Fibroblast of gingiva (primary cell): ENCODE measurements at places on chromosomes 16 and 17.

GRCh38 chr17:56690441-56691291 lies 97.2 kb downstream of the NOG start:
- DNase-seq: peak; percentile 93

- DNase-seq: no peak
These were observed 12.9 kb downstream of the CMC2 start for GRCh38 chr16:80993834-80994233.

DNA sequence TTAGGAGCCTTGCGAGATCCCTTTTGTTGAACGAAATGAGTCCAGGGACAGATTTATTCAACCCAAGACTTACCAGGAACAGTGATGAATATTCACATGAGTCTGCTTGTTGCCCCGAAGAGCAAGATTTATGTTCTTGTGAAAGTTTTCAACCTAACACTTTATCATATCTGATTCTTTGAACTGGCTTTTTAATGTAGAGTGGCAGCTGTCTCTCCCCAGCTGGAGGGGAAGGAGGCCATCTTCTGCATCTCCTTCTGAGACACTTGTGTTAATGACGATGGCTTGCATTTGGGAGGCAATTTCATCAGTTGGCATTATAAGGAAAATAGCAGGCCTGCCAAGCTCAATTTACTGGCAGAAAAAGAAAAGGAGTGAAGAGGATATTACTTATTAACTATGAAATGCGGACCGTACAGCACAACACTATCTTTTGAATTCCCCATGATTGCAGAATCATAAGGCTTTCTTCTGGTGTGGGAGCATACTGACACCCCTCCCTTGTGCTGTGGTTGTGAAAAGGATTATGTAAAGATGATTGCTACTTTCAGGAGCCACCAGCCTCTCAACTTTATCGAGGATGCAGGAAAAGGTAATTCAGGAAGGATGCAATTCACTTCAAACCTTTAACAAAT lies 35.7 kb downstream of the SMARCE1 start:
- no peak for DNase-seq

GRCh38 chr16:83420206-83420760 lies 387.5 kb upstream of the HSBP1 start:
- DNase-seq: no peak

DNA sequence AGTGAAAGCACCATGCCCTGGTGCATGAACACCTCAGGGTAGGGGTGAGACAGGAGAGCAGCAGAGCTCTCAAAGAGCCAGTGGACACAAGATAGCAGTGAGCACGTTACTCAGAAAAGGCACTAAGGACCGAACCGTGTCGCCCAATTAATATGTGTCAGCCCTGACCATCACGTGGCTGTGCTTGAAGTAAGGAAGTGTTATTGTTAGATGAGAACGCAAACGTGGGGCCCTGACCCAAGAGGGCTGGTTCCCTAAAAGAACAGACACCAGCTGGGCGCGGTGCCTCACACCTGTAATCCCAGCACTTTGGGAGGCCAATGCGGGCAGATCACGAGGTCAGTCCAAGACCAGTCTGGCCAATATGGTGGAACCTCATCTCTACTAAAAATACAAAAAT lies 16.3 kb downstream of the AXIN1 start:
- no peak for DNase-seq

DNA sequence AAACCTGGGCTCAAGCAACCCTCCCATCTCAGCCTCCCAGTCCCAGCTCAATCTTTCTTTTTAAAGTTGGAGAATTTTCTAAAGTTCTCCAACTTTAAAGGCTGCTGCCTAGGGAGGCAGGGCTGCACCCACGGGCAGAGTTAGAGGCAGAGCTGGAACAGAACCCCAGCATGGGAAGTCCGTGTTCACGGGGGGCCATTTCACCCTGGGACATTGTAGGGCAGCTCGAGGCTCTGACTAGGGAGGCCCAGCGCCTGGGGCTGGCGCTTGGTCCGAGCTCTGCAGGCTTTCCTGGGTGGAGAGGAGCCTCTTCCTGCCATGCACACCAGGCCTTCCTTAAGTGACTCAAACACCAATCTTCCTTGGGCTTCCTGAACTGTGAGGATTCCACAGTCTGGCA lies 70.2 kb downstream of the CYLD start:
- no peak for DNase-seq

GRCh38 chr17:74369221-74369620 lies 1.9 kb downstream of the GPR142 start:
- DNase-seq: no peak

DNA sequence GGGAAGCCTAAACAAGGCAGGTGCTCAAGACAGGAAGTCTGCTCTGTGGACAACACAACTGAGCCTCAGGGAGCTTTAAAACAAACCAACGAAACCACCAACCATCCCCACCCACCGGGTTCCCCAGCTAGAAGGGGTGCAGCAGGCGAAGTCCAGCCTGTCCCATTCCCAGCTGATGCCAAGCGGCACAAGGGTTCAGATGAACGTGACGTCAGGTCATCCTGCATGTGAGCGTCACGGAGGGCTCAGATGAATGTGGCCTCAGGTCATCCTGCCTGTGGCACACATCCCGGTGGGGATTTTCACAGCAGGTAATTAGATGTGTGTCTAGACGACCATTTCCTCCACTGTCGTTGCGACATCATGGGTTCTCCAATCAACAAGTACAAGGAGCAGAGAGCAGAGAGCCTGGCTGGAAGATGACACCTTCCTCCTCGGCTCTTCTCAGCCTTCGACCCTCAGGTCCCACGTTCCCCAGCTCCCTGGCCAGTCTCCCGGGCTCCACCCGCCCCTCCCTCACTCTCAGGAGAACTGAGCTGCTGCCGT lies 246.5 kb downstream of the FOXL1 start:
- DNase-seq: no peak

GRCh38 chr17:29210879-29211278 lies 30.7 kb upstream of the MYO18A start:
- DNase-seq: no peak

DNA sequence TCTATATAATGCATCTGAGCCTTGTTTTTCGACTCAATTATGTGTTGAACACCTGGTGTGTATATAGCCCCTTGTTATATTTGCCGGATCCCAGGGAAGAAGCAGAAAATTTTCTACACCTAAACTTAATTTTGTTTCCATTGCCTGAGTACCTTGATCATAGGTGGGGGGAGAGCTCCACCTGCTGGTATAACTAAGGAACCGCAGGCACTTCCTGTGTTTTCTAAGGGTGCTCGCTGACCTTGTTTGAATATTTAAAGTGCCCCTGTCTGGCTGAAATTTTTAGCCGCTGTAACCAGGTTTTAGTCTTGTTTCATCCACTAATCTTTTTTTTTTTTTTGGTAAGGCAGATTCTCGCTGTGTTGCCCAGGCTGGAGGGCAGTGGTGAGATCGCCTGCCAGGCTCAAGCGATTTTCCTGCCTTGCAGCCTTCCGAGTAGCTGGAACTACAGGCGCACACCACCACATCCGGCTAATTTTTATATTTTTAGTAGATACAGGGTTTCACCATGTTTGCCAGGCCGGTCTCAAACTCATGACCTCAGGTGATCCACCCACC lies 6.5 kb upstream of the NUBP1 start:
- peak; percentile 43 for DNase-seq

DNA sequence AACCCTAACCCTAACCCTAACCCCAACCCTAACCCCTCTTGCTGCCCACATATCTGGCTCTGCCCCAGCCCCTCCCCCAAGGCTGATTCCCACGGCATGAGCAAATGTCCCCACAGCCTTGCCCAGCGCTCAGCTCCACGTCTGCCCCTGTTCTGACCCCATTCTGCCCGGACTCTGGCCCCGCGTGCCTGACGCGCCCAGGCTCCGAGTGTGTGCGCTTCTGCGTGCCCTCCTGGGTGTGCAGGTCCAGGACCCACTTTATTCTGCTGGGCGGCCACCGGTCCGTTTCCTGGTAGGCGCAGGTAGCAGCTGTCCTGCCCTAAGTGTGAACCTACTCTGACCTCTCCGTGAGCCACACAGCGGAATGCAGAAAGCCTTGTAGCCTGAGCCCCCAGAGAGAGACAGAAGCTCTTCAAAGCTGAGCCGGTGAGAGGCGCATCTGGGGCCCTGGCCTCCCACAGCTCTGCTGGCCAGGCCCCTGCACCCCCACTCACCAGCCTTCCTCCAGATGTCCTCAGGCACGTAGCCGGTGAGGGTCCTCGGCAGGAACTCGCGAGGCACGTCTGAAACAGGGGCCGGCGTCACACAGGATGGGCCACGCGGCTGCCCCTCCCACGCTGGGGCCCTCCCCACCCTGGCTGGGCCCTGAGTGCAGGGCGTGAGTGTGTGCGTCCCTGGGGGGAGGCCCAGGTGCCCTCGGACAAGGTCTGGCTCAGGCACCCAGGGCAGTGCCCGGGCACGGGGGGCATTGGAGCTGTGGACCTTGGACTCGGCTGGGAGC lies 14.0 kb upstream of the PABPN1L start:
- DNase-seq: no peak

GRCh38 chr16:71426880-71427615 lies 14.8 kb downstream of the TLE7 start:
- no peak for DNase-seq

GRCh38 chr17:82838386-82839063 lies 1.3 kb downstream of the ZNF750 start:
- DNase-seq: peak; percentile 43

GRCh38 chr17:57312242-57312641 lies 55.9 kb downstream of the MSI2 start:
- no peak for DNase-seq

DNA sequence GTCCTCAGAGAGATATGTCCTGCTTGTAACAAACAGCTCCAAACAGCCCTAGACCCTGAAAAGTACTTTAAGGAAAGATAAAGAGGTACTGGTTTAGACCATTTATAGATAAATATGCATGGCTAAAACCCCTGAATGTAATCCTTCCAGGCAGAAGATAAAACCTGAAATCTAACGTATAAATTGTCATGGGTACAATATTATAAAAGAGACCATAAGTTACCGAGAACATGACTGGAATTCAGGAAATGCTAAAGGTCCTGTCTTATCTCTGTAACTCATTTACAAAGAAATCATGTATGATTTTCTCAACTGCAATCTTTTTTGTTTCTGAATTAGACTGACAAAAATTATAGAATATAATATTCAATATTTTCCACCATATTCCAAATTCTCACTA lies 9.2 kb upstream of the KANSL1 start:
- no peak for DNase-seq

DNA sequence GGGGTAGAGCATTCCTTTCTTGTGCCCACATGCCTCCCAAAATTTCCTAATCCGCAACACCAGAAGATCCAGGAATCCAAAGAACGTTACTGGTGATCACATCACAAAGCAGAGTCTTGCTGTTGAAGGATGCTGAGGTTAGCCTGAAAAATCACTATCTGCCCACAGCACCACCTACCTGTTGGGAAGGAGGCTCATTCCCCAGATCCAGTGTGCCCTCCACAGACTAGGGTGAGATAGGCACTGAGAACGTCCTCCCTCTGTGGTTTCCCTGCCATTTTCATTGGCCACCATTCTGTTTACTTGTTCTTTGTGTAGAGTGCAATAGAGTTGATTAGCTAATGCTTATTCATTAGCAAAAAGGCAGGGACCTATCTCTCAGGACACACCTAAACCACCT lies 30.3 kb downstream of the RCVRN start:
- no peak for DNase-seq

DNA sequence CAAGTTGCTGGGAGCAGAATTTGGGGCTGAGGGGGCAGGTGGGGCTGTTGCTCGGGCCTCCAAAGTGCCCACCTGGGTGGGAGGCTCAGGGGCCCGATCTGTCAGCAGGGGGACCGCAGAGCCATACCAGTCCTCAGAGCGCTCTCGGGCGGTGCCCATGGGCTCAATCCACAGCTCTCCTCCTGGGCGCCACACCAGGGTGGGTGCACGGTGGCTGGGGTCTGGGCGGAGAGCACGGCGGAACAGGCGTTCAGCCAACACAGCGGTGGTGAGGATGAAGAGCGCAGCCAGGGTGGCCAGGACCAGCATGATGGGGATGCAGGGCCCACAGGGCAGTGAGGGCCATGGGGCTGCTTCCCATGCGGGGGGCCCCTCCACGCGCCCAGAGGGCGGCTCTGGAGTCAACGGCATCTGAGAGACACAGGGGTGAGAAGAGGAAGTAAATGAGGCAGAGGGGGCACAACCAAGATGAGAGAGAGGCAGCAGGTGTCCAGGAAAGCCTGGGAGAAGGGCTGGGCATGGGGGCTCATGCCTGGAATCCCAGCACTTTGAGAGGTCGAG lies 1.2 kb downstream of the C16orf54 start:
- no peak for DNase-seq

DNA sequence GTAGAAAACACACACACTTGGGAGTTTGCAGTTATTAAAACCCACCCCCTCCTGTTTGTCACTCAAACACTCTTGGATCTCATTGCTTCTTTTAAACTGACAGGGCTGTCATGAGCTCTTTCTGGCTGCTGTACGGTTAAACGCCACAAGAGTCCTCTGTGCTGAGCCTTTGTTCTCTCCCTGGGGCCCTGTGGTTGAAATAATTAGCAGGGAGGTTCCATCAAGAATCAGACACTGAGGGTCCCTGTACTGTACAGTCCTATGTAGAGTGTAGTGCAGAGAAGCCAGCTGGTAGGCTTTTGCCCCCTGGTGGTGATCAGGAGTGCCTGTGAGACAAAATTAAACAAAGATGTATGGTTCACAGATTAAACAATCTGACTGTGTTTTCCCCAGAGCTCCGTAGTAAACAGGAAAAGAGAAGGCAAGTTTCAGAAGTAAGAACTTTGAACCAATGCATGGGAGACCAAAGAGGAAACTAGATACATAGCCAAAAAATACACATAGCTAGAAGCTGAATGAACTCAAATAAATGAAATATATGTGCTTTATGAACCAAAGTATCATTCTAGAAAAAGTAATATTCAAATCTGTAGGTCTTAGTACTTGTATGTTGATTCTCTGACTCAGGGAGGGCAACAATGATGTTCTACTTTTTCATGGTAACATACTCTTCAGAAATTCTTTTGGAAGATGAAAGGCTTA lies 1.4 kb upstream of the SSH2 start:
- peak; percentile 76 for DNase-seq
